ENCODE measurements at places on chromosomes 4 and X. TPM values are rescaled to one million over a fixed set of nuclear protein-coding genes. Genes with fewer than 3 reads are reported as not detected.

SPANXA1 gene
- total RNA-seq = not detected

MCUB gene
- 3.6 TPM for total RNA-seq

USP9X gene
- total RNA-seq = 73.7 TPM

CHRDL1 gene
- not detected for total RNA-seq

GRCh38 chr4:156773648-156774357 lies 197.8 kb downstream of the PDGFC start:
- H3K27me3 ChIP-seq = no peaks in the 10 kb centered on the region
- no peaks in the 10 kb centered on the region for H3K4me1 ChIP-seq
- no peak for DNase-seq
- H3K27ac ChIP-seq = no peak overlapping the region
- H3K4me3 ChIP-seq = no peak overlapping the region
- no peaks in the 10 kb centered on the region for H3K36me3 ChIP-seq

DNA sequence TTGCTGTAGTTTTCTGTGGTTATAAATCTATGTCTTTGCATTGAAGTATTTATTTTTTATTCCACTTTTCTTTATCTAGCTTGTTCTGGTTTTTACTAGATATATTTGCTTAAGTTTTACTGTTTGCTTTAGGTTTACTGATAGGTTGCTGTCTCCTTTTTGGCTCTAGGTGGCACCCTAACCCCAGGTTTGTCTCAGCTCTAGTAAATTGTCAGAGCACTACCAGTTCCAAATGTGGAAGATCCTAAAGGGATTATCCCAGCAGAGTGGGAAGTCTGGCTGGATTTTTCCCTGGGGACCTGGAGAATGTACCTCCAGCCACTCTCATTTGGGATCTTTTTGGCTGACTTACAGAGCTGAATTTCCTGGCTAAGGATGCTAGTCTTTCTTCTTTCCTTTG lies 106.1 kb downstream of the PBDC1 start:
- no peaks in the 10 kb centered on the region for H3K27me3 ChIP-seq
- H3K36me3 ChIP-seq = no peaks in the 10 kb centered on the region
- no peak overlapping the region for H3K27ac ChIP-seq
- DNase-seq = peak; percentile 44
- no peak overlapping the region for H3K4me3 ChIP-seq

All from Caco-2 (cell line).